ENCODE measurements at places on chromosomes 6 and 20.
A peak's percentile ranks its signal among the peaks of the same experiment; 100 is the strongest.

DNA sequence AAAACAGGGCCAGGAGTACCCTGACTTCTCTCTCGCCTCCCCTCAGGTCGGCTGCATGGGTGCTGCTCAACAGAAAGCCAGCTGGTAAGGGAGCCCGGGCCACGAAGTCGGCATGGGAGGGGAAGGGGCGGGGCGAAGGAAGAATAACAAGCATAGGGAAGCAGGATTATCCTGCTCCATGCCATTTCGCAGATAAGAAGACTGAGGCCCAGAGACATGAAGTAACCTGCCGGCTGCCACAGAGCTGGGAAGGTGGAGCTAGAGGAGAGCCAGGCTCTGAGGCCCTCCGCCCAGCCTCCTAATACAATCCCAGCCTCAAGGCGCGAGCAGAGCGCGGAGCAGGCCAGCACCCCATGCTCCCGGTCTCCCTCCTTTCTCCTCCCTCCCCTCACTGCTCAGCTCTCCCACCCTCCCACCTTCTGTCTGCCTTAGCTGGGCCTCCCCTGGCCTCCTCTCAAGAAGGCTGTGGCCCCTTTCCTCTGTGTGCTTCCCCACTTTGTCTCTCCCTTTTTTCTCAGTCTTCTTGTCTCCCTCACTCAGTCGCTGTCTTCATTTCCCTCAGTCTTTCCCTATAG is 13.2 kb upstream of the HMGA1 start:
- DNase-seq, result no peak

DNA sequence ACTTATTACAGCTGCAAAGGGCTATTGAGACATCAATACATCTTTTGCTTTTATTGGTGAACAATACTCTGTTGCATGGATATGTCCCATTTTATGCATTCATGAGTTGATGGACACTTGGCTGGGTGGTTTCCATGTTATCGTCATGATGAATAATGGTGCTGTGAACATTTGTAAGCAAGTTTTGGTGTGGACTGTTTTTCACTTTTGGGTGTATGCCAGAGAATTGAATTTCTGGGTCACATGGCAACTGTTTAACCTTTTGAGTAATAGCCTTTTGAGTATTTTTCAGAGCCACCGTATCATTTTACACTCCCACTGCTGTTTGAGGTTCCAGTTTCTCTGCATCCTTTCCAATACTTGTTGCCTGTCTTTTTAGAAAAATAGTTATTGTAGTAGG is 107.0 kb downstream of the JARID2 start:
- DNase-seq, result no peak

DNA sequence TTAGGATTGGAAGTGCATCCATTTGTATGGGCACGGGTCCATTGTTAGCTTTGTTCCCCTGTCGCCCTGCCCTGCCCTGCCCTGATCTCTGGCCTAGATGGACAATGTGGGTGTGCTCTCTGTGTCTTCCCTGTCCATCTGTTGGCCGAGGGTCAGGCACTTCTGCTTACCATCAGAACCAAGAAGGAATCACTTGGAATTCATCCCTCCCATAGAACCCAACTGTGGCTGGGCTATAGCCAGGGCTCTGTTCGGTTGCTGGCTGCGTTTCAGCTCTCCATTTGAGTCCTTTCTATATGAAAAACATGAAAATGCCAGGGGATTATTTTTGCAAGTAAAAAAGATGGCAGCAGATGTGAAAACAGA is 26.6 kb upstream of the TULP4 start:
- DNase-seq, result no peak

DNA sequence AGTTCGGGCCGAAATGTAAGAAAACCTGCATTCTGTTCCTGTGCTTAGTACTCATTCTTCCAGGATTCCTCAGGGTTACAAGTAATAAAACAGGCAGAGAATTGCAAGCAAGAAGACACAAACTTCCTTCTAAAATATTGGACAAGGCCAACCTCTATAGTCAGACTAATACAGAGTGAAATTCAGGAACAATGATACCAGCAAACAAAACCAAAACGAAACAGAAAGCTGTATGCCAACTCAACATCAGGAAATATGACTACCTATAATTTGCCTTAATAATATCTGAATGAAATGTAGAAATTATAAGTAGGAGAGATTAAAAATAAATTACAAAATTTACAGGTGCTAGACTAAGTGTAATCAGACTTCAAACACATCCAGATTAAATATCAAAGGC is 238.8 kb downstream of the HIVEP2 start:
- no peak for DNase-seq

GRCh38 chr6:18388942-18389341 is 1.8 kb downstream of the RNF144B start:
- peak; percentile 46 for DNase-seq

- DNase-seq, result no peak
Measured at GRCh38 chr6:44119704-44120262, 7.5 kb downstream of the MRPL14 start.

- no peak for DNase-seq
Measured at GRCh38 chr6:154388803-154389202, 32.2 kb upstream of the IPCEF1 start.

GRCh38 chr20:63361519-63362435 is 628 bp upstream of the CHRNA4 start:
- no peak for DNase-seq

- no peak for DNase-seq
Measured at GRCh38 chr20:10781526-10781925, 107.7 kb upstream of the JAG1 start.

All from AG09309 (cell line).